IMR-90 (cell line): ENCODE measurements at places on chromosomes 5 and 9.

DNA sequence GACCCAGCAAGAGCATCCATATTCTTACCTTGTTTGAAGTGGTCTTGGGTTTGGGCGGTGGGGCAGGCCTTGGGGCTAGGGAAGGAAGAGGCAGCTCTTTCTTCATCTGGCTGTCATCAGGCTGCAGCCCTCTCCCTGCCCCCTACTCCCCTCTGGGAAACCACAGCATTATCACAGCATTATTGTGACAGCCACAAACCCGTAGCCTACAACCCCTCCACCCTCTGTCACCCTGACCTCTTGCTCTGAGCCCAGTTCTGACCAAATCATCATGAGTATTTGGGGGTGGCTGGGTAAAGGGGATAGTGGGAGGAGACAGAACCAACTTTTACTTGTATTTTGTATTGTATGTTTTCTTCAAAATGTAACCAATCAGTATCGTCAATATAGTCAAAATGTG, 94.3 kb upstream of the ARRDC3 start:
- no peak for DNase-seq

- no peak for DNase-seq
Observed at GRCh38 chr9:12351293-12352044, 341.7 kb upstream of the TYRP1 start.

DNA sequence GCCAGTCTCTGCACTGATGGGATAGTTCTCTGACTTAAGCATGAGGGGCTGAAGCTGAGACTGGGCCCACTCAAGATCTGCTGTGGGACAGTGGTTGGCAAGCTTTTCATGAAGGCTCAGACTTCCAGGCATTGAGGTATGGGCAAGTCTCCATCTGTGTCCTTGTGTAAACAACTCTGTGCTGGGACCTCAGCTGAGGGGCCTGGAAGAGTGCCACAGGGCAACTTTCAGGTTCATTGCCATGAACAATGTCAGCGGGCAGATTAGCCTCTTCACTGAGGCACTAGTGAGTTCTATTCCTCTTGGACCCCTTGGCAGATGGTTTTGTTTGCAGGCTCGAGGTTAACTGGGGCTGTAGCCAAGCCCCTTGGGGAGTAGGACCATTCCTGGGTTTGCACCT, 127.1 kb downstream of the MRPS30 start:
- DNase-seq, result no peak

GRCh38 chr9:89278997-89279739, 31.8 kb upstream of the CKS2 start:
- peak; percentile 71 for DNase-seq

- DNase-seq, result peak; percentile 28
Observed at GRCh38 chr5:14048434-14048833, 94.7 kb upstream of the TRIO start.

- peak; percentile 54 for DNase-seq
Observed at GRCh38 chr5:32794086-32794485, 83.0 kb downstream of the NPR3 start.

DNA sequence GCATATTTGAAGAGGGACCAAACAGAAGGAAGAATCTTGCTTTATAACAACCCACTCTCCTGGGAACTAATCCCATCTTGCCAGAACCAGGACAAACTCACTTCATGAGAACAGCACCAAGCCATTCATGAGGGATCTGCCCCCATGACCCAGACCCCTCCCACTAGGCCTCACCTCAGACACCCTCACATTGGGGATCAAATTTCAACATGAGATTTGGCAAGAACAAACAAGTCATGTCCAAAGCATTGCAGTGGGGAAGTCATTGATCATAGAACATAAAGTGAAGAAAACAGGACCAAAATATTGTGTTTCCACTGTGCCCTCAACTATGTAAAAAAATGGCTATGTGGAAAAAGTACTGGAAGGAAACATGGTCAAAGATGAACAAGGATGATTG, 43.9 kb downstream of the MAP1B start:
- no peak for DNase-seq

- no peak for DNase-seq
Observed at GRCh38 chr5:142527664-142528295, 158.1 kb downstream of the FGF1 start.
